ENCODE measurements at places on chromosomes 7 and 10.
A peak's percentile ranks its signal among the peaks of the same experiment; 100 is the strongest.

- no peak for DNase-seq
These were observed 81.0 kb downstream of the CFAP58 start for GRCh38 chr10:104434601-104435000.

DNA sequence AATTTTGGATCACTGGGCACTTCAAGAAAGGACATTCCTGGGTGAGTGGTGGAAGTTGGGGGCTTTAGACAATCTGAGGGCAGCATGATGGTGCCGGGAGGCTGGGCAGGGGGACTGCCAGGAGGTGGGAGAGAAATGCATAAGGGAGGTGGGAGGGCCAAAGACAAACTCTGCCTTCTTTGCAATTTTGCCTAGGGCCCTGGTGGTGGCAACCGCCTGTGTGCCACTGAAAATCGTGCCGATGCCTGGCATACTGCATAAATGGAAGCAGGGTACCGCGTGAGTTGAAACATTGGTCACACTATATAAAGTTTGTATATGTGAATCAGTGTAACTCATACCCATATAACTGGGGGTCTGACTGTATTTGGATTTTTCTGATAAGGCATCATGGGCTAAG, 3.3 kb downstream of the LUC7L2 start:
- DNase-seq, result no peak

- DNase-seq, result no peak
These were observed 98.4 kb downstream of the CHRM2 start for GRCh38 chr7:136966825-136967224.

DNA sequence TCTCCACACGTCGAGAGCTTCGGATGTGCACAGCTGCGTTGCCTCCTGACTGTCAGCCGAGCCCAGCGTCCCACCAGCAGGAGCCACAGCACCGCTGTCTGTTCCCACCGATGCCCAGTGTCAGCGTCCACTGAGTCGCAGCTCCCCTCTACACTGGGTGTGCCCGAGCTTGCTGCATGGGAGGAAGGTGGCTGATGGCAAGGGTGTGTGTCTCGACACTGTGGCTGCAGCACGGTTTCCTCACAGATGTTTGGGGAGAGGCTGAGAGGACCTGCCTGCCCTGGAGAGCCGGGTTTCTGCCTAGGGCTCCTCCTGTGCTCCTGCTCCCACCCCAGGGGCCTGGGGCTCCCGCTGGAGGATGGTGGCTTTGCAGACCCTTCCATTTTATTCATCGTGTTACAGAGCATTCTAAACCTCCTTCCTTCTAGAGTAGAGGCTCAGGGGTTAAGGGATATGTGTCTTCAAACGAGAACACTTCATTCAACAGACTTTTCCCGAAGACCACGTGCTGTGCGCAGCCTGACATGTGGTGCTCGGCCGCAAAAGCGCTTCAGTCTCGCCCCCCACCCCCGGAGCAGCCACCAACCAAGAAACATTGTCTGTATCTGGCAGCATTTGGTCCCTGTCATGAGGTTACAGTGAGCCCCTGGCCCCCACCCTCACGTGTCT, 384.8 kb downstream of the DNAJB6 start:
- no peak for DNase-seq

- no peak for DNase-seq
These were observed 192.4 kb upstream of the DKK1 start for GRCh38 chr10:52121688-52122087.

GRCh38 chr7:43108255-43109011, 4.0 kb upstream of the HECW1 start:
- DNase-seq, result peak; percentile 59

GRCh38 chr7:94394437-94395140, at the start of gene COL1A2:
Gene COL1A2, plus strand, starts transcription at chr7:94394895. Its CDS starts 137 bp downstream, at chr7:94395032.
- DNase-seq, result peak; percentile 7

- no peak for DNase-seq
These were observed 169.0 kb downstream of the ADK start for GRCh38 chr10:74320026-74320425.

DNA sequence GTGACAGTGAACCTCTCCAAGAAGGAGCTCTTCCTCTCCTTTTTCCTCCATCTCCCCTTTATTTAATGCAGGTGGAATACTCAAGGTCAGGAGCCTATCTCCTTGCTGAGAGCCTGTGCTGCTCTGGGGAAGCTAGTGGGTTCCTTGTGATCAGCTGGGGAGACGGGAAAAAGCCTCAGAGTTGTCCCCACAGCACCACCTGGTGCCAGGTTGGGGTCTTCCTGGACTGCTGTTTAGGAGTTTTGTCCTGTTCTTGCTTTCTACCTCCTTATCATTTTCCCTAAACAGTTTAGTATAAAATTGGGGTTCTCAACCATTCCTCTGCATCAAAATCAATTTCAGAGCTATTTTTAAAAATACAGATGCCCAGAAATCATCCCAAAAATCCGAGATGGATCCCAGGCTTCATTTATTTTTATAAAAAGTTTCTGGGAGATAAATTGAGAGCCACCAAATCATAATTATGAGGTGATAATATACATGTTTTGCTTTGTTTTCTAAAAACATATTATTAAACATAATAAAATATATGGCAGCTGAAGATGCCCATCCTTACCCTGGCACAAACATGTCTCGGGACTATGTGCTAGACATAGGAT, 44.3 kb downstream of the MACC1 start:
- peak; percentile 4 for DNase-seq

DNA sequence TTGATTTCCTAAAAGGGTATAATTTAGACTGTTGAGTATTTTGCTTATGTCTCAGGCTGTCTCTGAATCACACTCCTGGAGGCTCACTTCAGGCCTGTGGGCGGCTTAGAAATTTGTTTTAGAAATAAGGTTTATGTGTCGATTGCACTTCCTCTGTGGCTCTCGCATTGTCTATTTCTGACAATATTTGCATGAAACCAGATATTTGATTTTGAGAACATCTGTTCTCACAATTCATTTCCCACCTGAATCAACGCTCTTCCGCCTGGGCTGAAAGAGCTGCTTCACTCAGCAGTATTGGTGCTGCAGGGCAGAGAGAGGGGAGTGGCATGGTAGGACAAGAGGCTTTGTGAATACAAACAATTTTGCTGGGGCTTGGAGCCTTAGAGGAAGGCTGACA, 262.0 kb downstream of the ADRA2A start:
- DNase-seq, result no peak

DNA sequence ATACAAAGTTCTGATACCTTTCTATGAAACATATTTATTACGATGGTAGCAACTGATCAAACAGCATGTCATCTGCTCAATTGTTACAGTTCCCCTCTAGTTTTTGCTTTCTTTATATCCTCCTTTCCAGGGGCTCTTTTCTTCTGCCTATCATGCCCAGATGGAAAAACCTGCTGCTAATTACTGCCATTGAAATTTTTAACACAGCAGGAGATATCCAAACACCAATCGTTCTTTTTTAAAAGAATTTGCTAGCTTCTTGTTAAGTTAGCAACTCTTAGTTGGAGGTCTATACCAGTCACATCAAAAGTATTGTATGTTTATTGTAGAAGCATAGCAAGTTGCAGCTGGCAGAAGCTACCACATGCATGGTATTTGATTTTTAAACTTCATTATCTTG, 768.5 kb downstream of the NXPH1 start:
- no peak for DNase-seq

DNA sequence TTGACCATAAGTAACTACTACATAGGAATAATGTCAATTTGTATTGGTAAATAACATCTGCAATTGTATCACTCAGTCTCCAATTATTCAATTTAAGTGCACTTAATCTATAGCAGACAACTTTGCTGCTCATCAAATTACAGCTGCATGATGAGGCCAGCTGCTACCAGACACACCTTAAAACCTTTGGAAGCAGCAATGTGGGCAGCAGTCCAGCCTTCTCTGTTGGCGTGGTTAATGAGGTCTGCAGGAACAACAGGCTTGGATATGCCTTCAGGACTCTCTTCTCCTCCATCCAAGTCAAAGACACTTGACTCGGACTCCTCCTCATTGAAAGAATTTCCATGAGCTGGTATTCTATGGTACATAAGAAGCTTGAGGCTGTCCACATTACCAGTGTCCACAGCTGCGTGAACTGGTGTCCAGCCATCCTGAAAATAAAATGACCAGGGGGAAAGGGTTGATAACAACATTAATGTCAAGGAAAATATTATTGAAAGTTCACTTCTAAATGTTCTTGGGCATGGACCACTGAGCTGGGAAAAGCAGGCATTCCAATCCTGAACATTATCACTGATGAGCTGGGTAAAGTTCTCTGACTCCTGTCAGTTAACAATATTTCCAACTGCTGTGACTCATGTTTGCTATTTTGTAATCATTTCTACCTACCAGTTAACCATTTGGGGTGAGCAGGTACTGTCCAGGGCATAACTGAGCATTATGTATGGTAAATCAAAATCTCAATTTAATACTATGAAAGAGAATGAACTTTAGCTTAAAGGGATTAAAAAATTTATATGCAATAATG, 95.7 kb downstream of the CTTNBP2 start:
- no peak for DNase-seq

DNA sequence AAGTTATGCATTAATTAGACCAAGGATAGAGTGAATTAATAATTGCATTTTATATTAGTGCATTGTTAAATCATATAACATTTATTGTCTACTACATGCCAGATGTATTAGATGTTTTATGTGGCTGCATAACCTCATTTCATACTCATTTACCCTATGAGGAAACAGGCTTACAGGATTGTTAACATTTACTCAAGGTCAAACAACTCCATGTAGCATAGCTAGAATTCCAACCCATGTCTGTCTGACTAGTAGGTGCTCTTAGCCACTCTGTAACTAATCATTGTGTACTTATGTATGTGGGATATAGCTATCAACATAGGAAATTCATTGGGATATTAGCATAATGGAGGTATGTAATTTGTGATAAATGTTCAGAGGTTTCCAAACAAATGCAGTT, 46.3 kb downstream of the PHYHIPL start:
- no peak for DNase-seq

- DNase-seq, result no peak
These were observed 70.8 kb downstream of the HIP1 start for GRCh38 chr7:75667938-75668337.

GRCh38 chr10:104309980-104310978, 28.0 kb downstream of the ITPRIP start:
- DNase-seq, result no peak

DNA sequence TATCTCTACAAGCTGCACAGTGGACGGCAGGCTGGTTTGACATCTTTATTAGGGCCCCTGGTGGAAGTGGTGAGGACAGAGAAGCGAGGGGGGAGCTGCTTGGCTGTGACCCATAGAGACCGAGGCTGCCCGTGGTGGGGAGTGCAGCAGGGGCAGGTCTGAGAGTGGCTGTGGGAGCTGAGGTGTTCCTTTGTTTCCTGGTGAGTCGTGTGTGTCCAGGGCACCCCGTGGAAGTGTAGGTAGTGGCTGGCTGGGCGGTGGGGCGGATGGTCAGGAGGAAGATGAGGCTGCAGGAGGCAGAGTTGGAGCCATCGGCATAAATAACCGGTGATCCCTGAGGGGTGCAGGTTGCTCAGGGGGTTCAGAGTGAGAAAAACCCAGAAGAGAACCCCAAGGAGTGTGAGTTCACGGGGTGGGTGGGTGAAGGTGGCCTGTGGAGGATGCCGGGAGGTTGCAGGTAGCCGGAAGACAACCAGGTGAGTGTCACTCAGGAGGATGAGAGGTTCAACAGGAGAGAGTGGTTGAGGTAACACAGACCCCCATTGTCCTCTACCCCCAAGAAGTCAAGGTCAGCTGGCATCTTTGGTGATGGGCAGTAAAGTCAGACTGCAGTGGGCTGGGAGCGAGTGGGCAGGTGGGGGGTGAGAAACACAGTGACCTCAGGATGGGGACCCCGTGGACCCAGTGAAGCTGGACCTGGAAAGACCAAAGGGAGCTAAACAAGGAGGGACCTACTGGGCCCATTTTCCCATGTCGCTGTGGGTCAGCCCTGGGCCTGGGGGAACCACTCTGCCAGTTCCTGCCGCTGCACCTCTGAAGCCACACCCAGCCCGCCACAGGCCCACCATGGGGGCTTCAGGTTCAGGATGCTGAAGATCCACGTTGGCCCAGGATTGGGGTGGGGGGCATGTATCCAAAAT, 7.8 kb downstream of the ATP6V0E2 start:
- DNase-seq, result no peak

- DNase-seq, result peak; percentile 23
These were observed 25.5 kb downstream of the LDB3 start for GRCh38 chr10:86693721-86694369.

DNA sequence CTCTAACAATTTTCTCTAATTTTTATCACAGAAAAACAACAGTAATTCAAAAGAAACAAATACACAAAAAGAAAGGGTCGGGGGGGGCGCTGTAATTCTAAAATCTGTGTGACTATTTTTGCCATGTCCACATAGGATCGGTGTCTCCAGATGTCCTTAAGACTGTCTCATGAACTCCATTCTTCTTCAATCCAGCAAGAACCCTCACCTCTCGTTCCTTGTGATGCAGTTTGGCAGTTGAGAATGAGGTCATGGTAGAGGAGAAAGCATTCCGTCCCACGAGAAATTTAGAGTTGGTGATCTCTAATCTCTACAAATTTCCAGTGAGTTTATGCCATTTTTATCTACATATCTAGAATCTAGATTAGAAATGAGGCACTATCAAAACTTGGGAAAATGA, 394.7 kb downstream of the TFEC start:
- no peak for DNase-seq

GRCh38 chr7:47875998-47876744, 72.1 kb downstream of the PKD1L1 start:
- no peak for DNase-seq

GRCh38 chr7:79462390-79462789, 8.9 kb upstream of the MAGI2 start:
- DNase-seq, result no peak

GRCh38 chr10:121449482-121449924, 148.7 kb downstream of the FGFR2 start:
- no peak for DNase-seq

- DNase-seq, result peak; percentile 66
These were observed 91.2 kb upstream of the INSIG1 start for GRCh38 chr7:155206318-155207020.

DNA sequence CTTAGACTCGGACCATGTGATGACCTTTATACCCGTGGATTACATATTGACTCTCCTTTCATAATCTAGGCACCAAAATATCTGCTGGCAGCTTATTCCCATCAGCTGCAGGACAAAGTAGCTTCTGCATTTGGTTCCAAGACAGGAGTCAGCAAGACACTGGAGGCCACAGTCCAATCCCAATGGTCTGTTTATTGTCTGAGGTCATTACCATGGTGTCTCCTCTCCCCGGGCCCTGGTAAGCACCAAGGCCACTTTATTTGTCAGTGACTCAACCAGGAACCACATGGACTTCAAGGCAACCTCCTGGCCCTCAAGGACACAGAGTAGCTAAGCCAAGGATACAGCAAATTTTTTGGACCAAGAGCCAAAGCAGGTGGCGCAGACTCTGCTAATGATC, 36.1 kb downstream of the KCNMA1 start:
- DNase-seq, result no peak

GRCh38 chr10:120979435-120980278, 128.5 kb downstream of the WDR11 start:
- peak; percentile 4 for DNase-seq

- DNase-seq, result no peak
These were observed 419.2 kb downstream of the REEP3 start for GRCh38 chr10:63940277-63940922.

- DNase-seq, result no peak
These were observed 155.3 kb upstream of the AKR1E2 start for GRCh38 chr10:4670737-4671136.

Data from stimulated activated CD4-positive, alpha-beta T cell treated with anti-CD3 and anti-CD28 coated beads, Interleukin-2, amount 100 ng/mL, for 48 hours (primary cell).